ENCODE measurements at places on chromosomes 13 and 19.

DNA sequence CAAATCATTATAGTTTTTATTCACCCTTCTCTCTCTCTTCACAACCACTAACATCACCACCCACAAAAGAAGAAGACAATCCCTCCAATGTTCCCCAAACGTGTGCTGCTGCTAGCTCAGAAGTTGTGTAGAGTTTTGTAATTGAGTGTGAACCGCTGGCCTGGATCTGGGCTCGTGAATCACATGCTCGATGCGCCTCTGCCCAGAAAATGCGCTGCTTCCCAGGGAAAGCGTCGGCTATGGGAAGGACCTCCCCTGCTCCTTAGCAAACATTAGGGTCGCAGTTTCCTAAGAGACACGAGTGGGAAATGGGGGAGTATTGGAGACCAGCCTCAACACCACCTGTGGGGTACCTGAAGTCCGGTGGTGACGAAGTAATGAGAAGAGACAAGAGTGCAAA, 38.4 kb upstream of the ZNF726 start:
- DNase-seq = no peak

DNA sequence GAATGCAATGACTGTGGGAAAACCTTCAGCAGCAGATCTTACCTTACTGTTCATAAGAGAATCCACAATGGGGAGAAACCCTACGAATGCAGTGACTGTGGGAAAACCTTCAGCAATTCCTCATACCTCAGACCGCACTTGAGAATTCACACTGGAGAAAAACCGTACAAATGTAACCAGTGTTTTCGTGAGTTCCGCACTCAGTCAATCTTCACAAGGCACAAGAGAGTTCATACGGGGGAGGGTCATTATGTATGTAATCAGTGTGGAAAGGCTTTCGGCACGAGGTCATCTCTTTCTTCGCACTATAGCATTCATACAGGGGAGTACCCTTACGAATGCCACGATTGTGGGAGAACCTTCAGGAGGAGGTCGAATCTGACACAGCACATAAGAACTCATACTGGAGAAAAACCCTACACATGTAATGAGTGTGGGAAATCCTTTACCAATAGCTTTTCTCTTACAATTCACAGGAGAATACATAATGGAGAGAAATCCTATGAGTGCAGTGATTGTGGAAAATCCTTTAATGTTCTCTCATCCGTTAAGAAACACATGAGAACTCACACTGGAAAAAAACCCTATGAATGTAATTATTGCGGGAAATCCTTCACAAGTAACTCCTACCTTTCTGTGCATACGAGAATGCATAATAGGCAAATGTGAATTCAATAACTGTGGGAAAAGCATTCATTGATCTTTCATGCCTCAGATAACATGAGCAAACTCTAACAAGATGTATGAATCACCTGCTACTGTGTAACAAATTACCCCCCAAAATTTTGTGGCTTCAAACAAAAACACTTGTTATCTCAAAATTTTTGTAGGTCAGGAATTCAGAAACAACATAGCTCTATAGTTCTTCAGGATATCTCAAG, 13.8 kb downstream of the ZNF557 start:
- DNase-seq = no peak

DNA sequence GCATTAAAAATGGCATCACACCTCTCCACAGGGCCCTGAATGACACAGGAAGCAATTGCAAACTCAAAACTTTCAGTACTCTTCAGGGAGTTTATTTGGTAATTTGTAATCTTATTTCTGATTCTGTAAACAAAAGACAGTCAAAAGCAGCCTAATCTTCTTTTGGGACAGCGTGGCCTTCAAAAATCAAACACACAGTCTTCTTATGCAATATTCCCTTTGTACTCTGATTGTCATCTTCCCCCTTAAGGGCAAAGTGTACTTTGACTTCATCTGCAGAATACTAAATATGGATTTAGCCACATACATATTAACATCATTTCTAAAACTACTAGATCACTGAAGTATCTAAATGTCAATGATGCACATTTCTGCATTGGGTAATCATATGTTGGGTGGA, 322.0 kb downstream of the MZT1 start:
- DNase-seq = no peak

DNA sequence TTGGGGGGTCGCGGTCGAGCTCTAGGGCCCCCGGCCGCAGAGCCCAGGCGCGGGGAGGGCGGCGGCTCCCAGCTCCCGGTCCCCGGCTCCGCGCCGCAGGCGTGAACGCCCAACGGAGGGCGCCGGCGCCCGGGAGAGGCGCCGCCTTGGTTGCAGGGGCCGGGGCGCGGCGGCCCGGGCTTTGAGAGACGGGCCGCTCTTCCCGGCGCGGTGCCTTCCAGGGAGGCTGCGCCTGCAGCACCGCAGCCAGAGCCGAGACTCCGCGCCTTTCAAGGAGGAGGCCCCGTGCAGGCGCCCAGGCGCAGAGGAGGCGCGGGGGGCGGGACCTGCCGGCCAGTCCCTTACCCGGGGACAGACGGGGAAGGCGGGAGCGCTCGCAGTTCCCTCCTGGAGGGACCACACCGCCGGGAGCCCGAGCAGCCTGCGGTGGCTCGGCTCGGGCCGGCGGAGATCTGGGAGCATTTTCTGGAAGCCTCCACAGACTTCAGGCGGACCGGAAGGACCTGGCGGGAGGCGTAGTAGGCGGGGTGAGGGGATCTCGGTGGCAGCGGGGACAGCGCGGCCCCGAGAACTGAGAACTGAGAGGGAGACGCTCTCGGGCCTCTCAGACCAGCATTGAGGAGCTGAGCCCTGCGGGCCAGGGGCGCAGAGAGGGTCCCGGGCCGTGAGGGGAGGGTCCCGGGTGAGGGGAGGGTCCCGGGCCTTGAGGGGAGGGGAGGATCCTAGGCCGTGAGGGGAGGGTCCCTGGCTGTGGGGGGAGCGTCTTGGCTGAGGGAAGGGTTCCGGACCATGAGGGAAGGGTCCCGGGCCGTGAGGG, 25.5 kb upstream of the MCF2L start:
- DNase-seq = peak; percentile 16

DNA sequence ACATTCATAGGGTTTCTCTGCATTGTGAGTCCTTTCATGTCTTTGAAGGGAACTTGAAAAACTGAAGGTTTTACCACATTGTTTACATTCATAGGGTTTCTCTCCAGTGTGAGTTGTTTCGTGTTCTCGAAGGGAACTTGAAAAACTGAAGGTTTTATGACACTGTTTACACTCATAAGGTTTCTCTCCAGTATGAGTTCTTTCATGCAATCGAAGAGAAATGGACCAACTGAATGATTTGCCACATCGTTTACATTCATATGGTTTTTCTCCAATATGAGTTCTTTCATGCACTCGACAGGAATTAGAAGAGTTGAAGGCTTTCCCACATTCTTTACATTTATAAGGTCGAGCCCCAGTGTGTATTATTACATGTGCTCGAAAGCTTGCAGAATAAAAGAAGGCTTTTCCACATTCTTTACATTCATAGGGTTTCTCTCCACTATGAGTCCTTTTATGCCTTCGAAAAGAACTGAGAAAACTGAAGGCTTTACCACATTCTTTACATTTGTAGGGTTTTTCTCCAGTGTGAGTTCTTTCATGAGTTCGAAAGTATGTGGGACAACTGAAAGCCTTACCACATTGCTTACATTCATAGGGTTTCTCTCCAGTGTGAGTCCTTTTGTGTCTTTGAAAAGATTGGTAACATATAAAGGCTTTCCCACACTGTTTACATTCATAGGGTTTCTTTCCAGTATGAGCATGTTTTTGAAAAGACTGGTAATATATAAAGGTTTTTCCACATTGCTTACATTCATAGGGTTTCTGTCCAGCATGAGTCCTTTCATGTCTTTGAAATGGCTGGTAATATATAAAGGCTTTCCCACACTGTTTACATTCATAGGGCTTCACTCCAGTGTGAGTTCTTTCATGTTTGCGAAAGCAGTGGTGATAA, 20.7 kb downstream of the ZNF14 start:
- no peak for DNase-seq
